ENCODE measurements at places on chromosomes 11 and 22.

DNA sequence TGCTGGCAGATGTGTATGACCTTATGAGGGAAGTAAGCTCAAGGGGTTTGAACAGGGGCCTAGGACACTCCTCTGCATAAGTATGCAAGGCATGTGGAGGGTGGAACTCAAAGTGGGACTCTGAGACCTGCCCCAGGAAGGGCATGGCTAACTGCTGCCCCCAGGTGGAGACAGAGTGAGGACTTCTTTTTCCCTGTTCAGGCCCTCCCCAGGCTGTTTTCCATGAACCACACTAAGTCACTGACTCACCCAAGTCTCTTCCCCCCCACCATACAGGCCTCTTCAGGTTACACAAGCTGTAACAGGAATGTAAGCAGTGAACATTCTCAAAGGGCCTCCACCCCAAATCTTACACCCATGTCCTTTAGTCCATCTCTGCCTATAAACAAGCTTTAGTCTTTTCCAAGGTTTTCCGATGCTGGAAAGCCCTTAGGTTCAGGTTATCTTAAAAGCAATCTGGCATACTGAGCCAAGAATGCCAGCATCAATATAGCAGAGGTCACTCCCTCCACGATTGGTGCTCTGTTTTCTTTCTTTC is 13.1 kb downstream of the EEF1G start:
- peak; percentile 82 for DNase-seq

DNA sequence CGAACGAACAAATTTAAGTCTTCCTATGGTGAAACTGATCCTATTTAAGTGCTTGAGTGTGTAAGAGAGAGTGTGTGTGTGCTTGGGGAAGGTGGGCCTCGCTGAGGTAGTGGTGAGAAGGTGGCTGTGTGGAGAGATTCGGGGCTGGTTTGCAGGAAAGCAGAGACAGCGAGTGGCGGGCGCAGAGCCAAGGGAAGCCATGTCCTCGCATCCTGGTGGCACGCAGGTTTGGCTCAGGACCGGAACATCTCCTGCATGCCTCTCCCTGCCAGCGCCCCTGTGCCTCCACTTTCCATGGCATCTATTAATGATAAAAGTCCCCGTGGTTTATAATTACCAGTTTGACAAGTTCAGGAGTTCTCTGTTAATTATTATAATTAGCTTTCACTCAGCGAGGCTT is 383.1 kb upstream of the CADM1 start:
- no peak for DNase-seq

- no peak for DNase-seq
These were observed 35.8 kb upstream of the MYRF start for GRCh38 chr11:61716478-61717285.

- DNase-seq, result no peak
These were observed 8.7 kb downstream of the MYO18B start for GRCh38 chr22:25750569-25751173.

DNA sequence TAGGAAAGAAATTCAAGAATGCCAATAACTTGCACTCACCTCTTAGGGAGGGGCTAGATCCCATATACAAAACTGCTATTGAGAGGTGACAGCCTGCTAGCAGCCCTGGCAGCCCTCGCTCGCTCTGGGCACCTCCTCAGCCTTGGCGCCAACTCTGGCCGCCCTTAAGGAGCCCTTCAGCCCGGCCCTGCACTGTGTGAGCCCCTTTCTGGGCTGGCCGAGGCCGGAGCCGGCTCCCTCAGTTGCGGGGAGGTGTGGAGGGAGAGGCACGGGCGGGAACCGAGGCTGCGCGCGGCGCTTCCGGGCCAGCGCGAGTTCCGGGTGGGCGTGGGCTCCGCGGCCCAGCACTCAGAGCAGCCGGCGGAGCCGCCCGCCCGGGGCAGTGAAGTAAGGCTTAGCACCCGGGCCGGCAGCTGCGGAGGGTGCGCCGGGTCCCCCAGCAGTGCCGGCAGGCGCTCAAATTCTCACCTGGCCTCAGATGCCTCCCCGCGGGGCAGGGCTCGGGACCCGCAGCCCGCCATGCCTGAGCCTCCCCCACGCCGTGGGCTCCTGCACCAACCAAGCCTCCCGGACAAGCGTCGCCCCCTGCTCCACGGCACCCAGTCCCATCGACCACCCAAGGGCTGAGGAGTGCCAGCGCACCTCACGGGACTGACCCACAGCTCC is 329.9 kb downstream of the FAM181B start:
- no peak for DNase-seq
